ENCODE measurements at places on chromosomes 5 and 9.

DNA sequence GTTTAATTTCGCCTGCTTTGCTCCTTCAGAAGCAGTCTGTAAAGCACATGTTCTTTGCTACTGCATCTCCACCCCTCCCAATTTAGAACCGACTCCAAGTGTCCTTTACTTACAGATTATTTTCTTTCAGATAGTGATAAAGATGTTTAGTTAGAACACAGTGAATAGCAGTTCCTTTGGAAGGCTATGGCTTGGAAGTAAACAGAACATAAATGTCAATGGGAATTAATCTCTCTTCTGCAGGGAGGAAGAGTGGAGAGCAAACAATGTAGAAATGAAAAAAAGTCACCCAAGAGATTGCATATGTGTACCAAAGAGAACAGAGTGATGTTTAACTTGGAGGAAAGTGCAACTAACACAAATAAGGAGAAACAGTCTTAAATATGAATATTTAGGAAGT is 4.2 kb upstream of the CARTPT start:
- no peak for DNase-seq

GRCh38 chr5:651296-652022 is 39.3 kb downstream of the CEP72 start:
- DNase-seq = no peak

DNA sequence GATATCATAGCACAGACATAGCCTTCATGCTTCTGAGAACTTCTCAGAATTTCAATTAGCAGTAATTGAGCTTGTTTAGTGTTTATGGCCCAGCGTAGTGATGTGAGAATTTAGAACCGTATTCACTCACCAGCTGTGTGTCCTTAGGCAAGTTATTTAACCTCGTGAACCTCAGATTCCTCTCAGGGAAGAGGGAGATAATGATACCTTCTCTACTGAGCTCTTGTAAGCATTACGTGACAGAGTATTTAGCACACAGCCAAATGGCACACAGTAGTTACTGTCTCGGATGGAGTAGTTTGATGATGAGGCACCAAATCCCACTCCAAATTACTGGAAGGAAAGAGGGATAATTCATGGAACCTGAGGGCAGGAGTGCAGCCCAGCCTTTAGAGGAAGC is 429.3 kb downstream of the CCDC171 start:
- DNase-seq = no peak

GRCh38 chr9:74771672-74772071 is 116.0 kb downstream of the TRPM6 start:
- no peak for DNase-seq

GRCh38 chr9:79116041-79116440 is 455.7 kb upstream of the TLE4 start:
- DNase-seq = no peak

DNA sequence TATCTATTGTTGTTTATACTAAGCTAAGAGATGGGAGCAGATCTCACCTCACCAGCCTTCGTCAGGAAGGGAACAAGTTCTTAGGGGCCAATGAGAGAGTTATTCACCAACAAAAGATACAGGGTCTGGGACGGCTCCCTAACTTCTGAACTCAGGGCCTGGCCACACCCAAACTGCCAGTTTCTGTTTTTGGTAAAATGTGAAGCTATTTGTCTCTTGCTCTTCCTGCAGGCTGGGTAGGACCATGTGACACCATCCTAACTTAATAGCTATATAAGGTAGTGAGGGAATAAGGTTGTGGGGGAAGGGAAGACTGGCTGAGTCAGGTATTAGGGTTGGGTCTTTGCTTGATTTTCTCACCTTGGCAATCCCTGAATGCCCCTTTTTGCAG is 480.5 kb downstream of the KDM4C start:
- no peak for DNase-seq

DNA sequence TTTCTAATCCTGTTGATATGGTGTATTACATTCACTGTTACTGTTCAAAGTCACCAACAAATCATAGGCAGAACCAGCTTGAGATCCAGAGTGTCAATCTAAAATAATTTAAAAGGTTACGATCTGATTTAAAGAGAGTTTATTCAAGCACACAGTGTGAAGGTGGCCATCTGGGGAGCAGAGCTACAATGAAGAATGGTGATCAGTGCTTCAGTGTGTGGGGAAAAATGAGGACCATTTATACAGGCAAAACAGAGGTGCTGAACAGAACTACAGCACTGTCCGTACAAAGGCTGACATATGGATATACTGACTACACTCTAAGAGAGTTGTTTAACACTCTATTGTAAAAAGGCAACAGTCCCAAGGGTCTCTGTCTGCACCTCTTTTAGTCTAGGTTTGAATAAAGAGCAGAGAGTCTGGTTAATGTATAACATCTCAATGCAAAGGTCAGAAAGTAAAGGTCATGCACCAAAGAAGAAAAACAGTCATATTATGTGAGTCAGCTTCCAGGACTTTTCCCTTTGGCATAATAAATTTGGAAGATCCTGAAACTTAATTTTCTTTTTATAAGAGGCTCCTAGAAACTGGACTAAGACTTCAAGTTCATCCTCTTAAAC is 29.7 kb upstream of the TDRD7 start:
- no peak for DNase-seq

- no peak for DNase-seq
Observed at GRCh38 chr5:176822793-176823481, 12.6 kb downstream of the UNC5A start.

DNA sequence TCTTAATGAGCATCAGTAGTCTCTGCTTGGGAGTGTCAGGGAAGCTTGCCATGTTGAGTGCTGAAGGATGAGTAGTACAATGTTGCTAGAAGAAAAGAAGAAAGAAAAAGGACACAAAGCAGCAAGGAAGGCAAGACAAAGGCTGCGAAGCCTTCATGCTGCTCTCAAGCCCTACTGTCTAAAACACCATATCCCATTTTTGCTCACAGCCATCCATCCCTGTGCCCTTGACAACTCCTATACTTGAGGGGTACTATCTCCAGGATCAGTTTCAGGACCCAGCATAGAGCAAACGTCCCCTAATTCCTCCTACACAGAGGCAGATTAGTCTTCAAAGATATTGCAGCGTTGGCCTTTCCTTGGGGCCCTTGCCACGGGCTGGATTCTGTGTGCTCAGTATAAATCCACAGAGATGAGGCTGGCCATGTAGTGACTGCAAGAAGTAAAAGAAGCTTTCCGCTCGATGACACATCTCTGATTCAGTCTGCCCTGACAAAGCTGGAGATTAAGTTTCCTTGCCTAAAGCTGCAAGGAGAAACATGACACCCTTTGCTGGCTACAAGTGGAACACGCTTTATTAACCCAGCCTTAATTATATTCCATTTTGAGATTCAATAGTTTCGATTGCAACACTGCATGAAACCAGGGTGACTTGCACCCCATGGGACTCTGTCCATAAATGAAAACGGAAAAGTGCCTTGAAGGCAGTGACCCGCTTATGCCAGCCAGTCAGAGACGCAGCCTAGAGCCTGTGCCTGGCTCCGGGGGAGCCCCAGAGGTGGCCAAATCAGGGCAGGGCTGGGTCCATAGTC is 304.6 kb downstream of the ACTL7B start:
- peak; percentile 78 for DNase-seq

DNA sequence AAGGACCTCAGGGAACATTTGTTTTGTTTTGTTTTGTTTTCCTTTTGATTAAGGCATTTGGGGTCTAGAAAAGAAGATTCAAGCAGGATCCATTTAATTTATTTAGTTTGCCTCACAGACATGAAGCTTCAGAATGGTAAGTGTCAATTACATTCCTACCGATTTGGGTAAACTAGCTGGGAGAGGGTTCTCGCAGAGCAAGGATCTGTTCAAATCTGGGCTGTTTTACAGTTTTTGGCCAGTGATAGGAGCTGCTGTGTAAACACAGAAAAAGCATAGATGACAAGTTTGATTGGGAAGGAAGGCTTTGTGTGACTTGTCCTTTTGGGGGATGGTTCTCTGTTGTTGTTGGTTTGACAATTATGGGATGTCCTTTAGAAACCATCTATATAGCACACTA is 470.3 kb upstream of the WWC1 start:
- peak; percentile 24 for DNase-seq

DNA sequence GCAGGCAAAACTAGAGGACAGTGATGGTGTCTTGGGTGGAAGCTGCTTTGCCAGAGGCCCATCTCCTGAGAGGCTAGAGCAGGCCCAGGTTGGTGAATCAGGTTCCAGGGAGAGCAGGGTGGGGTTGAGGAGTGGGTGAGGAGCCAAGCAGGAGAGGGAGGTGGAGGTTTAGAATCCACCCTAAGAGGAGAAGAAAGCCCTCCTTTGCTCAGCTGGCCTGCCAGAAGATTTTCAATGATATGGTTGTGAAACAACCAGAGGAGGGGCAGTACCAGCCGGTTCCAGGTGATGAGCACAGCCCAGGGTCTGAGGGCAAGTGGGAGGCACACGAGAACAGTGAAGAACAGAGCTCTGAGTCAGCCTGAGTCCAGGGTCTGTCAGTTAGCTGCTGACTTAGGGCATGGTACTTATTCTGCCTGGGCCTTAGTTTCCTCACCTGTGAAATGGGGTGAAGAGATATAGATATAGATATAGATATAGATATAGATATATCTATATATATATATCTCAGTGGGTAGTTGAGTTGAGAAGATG is 17.8 kb downstream of the PPARGC1B start:
- DNase-seq = no peak

GRCh38 chr9:28941856-28942255 is 1368.6 kb upstream of the C9orf72 start:
- no peak for DNase-seq

- no peak for DNase-seq
Observed at GRCh38 chr5:119476341-119476740, 24.0 kb downstream of the HSD17B4 start.

DNA sequence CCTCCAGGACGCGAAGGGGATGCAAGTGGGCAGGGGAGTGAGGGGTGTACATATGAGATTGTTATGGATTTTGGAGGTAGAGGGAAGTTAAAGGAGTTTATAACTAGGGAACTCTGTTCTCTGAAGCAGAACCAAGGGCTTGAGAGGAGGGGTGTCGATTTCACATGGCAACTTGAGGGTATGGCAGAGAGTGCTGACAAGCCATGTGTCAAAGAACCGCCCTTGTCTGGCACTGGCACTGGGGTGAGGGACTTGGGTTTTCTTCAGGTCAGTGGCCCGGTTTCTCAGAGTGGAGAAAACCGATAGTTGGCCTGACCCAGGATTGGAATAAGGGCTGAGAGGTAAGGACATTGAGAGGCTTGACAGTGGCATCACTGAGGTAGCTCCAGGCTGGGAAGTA is 47.7 kb upstream of the TESK1 start:
- DNase-seq = no peak

GRCh38 chr9:93941493-93941892 is 13.7 kb downstream of the BARX1 start:
- no peak for DNase-seq

DNA sequence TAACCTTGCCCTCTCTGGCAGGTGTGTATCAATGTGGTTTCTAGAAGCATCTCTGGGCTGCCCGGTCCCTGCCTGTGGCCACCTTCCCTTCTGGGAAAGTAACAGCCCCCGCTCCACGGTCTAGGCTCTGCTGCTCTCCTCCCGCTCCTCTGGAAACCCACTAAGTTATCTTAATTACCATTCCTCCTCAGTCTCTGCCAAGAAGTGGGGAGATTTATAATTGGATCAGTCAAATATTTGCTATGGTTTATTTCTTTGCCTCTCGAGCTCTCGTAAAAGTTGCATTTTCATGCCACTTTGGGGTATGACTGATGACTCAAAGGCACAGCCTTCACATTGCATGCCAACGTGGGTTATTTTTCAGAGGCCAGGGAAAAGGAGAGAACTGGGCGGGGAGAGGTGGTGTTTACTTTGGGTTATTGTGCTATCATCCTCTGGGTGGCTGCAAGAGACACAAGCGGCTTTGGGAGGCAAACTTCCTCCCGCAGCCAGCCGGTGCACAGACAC is 205.3 kb upstream of the WWC1 start:
- peak; percentile 84 for DNase-seq

GRCh38 chr9:130443840-130444492 is 795 bp upstream of the ASS1 start:
- DNase-seq = no peak

DNA sequence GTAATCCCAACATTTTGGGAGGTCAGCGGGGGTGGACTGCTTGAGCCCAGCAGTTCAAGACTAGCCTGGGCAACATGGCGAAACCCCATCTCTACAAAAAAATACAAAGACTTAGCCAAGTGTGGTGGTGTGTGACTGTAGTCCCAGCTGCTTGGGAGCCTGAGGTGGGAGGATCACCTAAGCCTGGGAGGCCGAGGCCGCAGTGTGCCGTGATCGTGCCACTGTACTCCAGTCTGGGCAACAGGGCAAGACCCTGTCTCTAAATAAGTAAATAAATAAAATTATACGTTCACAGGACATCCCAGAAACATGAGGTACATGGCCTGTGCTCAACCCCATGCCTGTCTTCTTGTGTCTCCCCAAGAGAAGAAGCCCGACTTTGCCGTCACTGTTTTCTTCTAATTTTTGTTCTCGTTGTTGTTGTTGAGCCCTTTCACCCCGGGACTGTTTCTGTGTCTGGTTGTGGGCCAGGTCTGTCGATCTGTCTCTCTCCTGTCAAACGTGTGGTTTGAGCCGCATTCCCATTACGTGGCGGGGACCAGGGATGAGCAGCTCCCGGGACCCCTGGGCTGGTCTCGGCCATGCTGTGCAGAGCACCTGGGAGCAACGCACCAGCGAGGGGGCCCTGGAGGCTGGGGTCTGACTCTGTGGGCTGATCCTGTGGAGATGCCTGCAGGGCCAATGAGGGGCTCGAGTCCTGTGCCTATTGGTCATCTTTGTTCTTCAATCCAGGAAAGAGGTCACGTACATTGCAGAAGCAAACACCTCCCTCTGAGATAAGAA is 32.2 kb downstream of the NACC2 start:
- no peak for DNase-seq

GRCh38 chr5:170427672-170428236 is 38.6 kb upstream of the KCNMB1 start:
- no peak for DNase-seq

GRCh38 chr5:175728885-175729828 is 71.3 kb downstream of the HRH2 start:
- DNase-seq = no peak

DNA sequence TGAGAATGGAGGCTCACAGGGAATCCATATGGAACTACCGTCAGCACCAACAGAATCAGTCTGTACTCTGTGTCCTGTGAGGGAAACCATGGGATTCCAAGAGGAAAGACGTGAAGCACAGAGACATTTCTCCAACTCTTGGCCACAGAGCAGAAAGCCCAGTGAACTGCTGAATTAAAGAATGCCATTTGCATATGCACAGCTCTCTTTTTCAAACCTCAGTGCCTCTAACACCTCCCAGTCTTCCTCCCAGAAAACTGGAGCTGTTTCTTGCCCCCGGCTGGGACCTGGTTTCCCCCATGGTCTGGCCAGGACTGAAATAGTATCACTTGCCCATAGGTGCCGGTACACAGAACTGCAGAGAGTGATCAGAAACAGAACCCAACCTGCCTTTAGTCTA is 69.6 kb upstream of the FER start:
- DNase-seq = no peak

DNA sequence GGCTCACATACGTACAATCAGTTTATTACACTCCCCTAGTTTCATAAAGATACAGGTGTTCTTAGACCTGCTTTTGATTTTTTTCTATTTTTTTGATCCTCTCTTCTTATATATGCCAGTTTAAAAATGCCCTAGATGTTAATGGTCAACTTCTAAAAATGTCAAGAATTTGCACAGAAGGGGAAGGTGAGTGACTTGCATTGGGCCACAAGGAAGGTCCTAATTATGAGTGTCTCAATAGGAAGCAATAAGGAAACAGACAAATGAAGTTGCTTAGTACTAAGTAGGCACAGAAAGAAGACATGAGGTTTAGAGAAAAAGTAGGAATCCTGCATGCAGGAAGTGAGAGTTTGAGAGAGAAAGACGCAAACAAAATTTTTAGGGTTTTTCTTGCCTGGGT is 3.2 kb upstream of the CCDC171 start:
- DNase-seq = no peak
